ENCODE measurements at places on chromosomes 16 and 17. TPM values are rescaled to one million over a fixed set of nuclear protein-coding genes. Genes with fewer than 3 reads are reported as not detected.
A peak's percentile ranks its signal among the peaks of the same experiment; 100 is the strongest.

Gene MYL4
- 2.0 TPM for total RNA-seq

Gene CDH8
- not detected for total RNA-seq

Gene PRKCA
- total RNA-seq, result 27.3 TPM

Gene GGNBP2
- 71.2 TPM for total RNA-seq

- DNase-seq, result peak; percentile 80
Measured at GRCh38 chr17:73304971-73305812, 6.6 kb downstream of the CDC42EP4 start.

DNA sequence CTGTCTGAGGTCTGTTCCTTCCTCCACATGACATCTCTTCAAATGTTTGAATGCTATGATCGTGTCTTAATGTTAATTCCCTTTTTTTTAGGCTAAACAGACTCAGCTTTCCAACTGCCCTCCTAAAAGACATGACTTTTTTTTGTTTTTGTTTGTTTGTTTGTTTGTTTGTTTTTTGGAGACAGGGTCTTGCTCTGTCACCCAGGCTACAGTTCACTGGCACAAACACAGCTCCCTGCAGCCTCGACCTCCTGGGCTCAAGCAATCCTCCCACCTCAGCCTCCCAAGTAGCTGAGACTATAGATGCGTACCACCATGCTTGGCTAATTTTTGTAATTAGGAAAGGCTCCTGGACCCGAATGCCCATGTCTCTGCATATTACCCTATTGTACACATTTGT, 176.5 kb downstream of the ABCA8 start:
- DNase-seq, result no peak

GRCh38 chr16:120756-121155, 17.7 kb downstream of the NPRL3 start:
- no peak for DNase-seq

DNA sequence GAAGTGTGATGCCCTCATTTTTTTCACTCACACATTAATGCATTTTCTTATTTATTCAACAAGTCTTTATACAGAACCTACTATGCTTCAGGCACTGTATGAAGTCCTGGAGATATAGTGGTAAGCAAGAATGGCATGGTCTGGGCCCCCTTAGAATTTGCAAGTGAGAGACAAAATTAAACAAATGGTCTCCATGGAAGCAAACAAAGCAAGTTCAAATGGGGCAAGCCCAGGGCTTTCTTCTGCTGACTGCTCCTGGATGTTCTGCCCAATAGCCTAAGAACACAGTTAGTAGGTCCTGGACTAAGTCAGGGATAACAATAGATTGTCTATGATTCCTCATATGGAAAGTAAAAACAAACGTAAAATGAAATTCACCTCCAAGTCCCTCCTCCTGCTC, 31.3 kb upstream of the DDX52 start:
- DNase-seq, result no peak

DNA sequence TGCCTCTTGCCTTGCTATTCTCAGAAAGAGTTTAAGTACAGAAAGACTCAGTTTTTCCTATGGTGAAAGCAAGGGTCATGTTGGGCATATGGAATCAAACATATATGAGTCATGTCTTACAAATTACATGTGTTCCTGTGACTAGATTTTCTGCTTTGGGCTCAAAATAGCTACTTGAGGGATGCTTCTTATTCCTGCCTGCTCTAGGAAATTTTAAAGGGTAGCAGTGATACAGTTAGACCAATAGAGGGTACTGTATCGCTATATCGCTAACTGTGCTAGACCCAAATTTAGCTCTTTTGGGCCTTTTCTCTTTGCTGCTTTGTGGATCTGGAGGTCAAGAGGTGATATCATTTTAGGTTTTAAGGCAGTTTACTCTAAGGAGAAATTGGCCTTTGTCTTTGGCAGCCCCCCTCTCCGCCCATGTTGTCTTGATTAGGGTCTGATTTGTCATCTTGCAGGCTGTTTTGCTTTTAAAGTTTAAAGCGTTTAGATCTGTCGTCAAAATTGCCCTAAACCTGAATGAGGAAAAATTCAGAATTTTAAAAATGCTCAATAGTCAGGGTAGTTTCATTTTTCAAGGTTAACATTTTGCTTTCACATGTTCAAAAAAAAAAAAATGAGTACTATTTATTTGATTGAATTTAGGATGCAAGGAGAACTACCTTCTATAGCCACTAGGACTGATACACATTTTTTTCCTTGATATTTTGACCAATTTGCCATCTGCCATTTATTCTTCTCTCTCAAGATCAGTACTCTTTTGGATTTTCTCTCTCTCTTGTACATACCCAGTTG, 8.8 kb downstream of the NFATC3 start:
- no peak for DNase-seq

DNA sequence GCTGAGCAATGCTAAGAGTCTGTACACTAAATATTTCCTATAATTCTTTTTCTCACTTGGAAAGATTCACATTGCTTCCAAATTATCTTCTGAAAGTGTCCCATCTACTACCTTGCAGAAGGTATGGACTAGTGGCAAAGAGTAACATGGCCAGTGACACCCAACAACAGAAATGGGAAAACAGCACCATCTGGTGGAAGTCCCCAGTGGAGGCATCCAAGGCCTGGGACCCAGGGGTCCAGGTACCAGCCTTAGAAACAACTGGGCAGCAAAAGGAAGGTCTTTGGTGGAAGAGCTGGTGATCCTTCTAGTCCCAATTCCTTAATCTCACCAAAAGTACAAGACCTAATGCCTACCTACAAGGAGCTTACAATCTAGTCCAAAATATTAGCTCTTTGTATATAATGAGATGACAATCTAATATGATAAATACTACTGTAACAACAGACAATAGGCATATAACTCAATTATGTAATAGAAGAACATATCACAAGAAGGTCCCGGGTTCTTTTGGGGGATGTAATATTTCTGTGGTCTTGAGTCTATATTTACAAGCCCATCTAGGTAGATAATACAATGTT, 55.3 kb downstream of the SKAP1 start:
- DNase-seq, result peak; percentile 26

DNA sequence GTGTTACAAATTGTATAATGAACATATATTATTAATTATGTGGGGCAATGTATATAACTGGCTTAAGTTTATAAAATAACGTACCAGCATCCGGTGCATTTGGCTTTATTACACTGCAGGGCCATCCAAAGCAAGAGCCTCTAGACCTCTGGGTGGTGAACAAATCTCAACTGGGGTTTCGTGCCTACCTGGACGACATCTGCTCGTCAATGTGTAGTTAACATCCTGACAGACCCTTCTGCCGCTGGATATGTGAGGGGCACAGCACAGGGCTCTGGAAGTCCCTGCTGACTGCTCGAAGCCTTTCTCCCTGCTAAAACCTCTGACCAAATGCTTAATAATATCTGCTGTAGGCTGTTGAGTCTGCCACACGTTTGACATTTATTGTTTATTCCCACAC, 2.3 kb downstream of the TMEM186 start:
- no peak for DNase-seq

DNA sequence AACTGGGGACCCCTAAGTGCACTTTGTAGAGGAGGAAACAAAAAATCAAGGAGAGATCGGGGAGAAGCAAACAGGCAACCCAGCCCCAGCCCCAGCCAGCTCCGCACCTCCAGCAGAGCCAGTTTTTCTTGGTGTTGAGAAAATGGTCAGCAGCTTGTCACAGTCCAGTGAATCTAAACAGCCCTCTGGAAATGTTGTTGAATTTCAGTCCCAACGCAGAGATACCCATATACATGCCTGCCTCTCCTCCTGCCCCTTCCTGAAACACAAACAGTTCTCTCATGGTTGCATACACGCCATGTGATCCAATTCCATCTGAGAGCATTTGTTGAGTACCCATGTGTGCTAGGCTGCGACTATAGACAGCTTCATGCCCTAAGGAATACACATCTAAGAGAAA, 42.4 kb upstream of the LHX1 start:
- DNase-seq, result no peak

- no peak for DNase-seq
Measured at GRCh38 chr17:13777003-13777402, 175.3 kb upstream of the HS3ST3A1 start.

DNA sequence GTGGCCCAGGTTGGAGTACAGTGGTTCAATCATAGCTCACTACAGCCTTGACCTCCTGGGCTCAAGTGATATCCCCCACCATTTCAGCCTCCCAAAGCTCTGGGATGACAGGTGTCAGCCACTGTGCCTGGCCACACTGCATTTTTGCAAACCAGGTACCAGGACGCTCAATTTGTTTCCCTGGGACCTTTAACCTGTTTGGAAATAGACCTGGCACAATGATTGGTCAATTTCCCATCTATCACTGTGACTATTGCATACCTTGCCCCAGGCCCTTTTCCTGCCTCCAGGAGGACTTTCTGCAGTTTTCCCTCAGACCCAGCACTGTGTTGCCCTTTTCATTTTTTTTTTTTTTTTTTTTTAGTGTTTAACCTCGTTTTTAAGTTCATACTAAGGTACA, 11.1 kb upstream of the FUS start:
- no peak for DNase-seq

DNA sequence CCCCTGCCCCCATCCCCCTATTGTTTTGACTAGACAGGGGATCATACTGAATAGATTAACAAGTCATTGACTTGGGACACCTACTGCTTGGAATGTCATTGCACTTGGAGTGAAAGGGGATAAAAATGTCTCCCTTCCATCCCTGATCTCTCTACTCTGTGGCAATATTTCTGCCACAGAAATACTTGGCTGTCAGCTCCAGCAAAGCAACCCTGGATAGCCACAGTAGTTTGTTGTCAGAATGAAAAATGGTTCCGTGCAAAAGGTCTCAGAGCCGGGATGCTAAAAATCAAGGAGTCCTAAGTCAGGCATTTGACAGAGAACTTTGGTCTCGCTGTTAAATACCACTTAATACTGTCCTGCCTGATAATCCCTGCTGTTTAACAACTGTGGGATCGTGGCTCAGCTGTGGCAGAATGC, 722.0 kb upstream of the SOX9 start:
- no peak for DNase-seq

GRCh38 chr16:50640391-50640790, 40.7 kb downstream of the SNX20 start:
- DNase-seq, result no peak

- peak; percentile 14 for DNase-seq
Measured at GRCh38 chr16:10668322-10669045, 26.2 kb downstream of the TEKT5 start.

DNA sequence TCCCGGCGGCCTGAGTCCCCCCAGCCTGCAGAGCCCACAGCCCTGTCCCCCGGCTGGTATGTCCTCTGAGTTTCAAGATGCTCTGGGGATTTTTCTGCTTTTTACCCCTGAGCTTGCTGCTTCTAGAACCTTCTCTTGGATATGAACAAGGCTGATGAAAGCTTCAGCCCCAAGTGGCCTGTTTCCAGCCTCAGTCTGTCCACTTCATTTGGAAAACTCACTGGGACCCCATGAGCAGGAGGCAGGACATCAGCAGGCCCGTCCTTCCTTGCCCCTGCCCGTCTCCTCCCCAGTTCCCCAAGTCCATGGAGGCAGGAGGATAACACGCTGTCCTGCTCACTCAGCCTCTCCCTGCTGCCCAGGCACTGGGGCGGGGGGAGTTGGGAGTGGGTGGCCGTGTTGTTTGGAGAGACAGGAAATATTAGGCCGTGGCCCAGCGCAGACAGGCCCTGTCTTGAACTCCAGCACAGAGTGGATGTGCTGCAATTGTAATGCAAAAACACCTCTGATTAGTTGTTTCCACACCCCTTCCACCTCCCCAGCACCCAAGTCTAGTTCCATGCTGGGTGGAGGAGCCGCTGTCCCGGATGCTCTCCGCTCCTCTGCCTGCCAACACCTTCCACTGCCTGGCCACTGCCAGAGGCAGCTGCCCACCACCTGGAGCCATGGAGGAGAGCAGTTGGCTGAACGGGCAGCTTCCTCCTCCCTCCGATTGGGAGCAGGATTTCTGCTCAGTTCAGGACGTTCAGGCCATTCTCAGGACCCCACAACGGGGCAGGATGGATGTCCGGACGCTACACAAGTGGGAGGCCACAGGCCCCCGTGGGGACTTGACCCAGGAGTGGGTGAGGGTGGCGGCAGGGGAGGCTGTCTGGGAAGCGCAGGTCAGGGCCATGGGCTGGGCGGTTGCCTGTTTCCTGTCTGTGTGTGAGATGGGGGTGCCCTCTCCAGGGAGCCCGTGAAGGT, 216.9 kb upstream of the GSE1 start:
- peak; percentile 33 for DNase-seq

- DNase-seq, result no peak
Measured at GRCh38 chr16:78421181-78421708, 321.8 kb downstream of the WWOX start.

DNA sequence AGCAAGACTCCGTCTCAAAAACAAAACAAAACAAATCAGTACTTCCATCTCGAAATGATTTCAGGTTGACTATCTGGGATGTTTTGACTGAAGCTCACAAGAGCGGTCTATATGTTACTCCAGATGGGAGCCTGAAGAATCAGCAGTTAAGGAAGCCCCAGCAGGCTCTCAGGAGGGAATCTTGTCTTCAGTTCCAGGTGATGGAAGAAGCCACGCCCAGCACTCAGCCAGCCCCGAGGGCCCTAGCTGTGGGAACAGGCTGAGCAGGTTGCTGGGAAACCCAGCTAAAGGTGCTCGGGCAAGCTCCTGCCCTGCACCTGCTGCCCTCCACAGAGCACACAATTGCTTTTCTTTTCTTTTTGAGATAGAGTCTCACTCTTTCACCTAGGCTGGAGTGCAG, 32.4 kb downstream of the WIPI1 start:
- DNase-seq, result no peak

GRCh38 chr16:87309620-87310525, 7.3 kb downstream of the C16orf95 start:
- DNase-seq, result no peak

DNA sequence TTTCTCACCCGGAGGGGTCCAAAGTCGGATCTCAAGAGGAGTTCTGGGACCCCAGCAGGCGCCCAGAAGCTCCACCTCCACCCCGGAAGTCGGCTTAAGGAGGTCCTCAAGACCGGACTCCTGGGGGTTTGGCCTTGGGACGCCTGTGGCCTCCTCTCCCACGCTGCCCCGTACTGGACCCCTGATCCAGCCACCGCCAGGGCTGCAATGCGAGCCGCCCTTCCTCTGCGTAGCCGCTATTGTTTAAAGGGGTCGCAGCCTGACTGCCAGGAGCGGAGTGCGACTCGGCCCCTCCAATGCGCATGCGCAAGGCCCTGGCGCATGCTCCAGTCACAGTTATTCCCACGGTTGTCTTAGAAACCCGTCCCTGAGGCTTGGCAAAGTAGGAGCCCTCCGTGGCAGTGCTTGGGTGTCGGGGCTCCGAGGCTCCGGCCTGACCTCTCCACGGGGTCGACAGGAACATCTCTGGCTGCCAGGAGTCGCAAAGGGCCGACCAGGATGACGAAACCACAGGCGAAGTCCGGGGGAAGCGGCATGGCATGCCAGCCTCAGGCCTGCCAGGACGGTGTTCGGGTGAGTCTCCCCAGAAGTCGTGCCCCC, 719.0 kb downstream of the KCNJ18 start:
- no peak for DNase-seq

- DNase-seq, result no peak
Measured at GRCh38 chr16:72419638-72420037, 247.7 kb upstream of the PMFBP1 start.

DNA sequence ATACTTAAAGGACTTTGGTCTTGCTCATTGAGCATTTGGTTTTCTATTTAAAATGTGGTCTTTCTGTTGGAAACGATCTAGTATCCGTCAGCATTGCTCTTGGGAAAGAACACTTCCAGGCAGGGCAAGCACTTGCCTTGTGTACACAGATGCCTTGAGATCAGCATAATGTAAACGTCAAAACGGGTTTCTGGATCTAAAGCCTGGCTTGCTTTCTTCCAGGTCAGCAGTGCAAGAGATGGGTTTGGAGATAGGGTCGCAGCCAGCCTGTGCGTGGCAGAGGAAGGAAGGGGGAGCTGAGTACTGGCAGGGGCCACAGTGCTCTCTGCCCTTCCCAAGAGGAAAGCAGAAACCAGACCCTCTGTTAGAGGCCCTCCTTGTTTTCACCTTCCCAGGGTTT, 175.5 kb downstream of the LGALS9B start:
- no peak for DNase-seq

- no peak for DNase-seq
Measured at GRCh38 chr17:57744195-57745170, 616 bp downstream of the CCDC182 start.

Data from endothelial cell of umbilical vein (primary cell).